ENCODE measurements at places on chromosomes 13 and 19.

GRCh38 chr13:110317093-110317492 is 10.0 kb downstream of the COL4A2 start:
- no peak for DNase-seq

DNA sequence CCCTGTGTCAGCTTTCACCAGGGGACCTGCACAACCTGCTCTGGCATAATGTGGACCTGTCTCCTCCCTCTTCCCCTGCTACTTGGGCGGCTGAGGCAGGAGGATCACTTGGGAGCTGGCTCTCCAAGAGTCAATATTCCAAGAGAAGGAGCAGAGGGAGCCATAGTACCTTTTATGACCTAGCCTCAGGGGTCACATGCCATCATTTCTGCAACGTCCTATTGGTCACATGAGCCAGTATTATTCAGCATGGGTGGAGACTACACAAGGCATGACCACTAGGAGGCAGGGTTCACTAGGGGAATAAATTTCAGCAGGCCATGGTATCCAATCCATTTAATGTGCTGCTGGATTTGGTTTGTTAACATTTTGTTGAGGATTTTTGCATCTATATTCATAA is 12.0 kb upstream of the SHFL start:
- DNase-seq: peak; percentile 34

DNA sequence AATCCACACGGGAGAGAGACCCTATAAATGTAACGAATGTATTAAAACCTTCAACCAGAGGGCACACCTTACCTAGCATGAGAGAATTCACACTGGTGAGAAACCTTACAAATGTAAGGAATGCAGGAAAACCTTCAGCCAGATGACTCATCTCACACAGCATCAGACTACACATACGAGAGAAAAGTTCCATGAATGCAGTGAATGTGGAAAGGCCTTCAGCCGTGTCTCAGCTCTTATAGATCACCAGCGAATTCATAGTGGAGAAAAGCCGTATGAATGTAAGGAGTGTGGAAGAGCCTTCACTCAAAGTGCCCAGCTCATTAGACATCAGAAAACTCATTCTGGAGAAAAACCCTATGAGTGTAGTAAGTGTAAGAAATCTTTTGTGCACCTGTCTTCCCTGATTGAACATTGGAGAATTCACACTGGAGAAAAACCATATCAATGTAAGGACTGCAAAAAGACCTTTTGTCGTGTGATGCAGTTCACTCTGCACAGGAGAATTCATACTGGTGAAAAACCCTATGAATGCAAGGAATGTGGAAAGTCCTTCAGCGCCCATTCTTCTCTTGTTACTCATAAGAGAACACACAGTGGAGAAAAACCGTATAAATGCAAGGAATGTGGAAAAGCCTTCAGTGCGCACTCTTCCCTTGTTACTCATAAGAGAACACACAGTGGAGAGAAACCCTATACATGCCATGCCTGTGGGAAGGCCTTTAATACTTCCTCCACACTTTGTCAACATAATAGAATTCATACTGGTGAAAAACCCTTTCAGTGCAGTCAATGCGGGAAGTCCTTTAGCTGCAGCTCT is 16.0 kb downstream of the ZNF582 start:
- DNase-seq: no peak

DNA sequence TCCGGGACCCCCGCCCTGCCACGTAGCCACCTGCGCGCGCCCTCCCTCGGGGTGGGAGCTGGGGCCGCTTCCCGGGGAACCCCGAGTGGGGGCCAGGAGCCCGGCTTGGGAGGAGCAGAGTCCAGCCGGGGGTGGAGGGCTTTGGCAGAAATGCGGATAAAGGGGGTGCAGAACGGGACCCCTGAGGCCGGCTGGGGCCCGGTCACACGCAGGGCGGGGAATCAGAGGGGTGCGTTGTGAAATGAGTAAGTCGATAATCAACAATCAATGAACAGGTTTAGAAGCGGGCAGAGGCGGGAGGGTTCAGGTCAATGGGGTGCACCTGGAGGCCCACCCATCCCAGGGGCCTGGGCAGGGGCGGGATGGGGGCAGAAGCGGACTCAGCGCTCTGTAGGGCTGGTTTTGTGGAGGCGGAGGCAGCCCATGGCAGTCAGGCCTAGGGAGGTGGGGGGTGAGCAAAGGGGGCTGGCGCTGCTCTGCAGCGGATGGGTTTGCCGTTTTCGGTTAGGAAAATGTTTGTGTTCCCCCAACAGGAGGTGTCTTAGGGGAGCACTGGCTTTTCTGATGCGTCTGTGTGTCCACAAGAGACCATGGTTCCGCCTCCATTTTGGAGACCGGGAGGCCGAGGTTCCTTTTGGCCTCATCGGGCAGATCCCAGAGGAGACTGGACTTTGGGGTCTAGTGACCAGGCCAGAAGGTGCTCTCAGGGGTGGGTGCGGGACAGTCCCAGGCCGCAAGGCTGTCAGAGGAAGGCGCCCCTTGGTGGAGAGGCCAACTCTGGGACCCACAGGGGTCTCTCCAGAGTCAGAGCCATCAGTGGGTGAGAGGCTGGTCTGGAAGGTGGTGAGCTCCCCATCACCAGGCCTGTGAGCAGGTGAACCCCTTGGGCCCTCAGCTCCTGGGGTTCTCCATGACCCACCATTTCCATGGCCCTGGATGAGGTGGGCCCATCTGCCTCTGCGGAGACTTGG is 683 bp upstream of the DIRAS1 start:
- no peak for DNase-seq

DNA sequence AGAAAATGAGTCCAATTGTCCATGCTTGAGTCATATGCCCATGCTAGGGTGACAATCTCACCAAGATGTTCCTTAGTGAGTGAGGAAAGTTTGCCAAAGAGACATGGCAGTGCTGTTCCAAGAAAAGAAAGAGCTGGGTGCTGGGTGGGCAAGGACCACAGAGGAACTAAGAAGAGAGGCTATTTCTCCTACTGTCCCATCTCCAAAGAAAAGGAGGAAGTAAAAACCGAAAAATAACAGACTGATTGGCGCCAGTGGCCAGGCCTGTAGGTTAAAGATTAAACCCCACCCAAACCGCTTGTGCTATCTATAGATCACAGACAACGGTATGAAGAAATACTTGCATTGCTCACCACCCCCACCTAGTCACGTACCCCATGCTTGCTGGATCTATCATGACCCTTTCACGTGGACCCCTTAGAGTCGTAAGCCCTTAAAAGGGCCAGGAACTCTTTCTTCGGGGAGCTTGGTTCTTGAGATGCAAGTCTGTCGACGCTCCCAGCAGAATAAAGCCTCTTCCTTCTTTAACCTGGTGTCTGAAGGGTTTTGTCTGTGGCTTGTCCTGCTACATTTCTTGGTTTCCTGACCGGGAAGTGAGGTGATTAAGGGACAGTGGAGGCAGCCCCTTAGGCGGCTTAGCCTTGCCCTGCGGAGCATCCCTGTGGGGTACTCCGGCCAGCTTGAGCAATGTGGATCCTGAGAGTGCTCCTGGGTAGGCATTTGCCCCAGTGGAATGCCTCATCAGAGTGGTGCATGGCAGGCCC is 606.5 kb downstream of the UQCRFS1 start:
- DNase-seq: no peak

All from T follicular helper cell (primary cell).